ENCODE measurements at places on chromosomes 5 and 9.

DNA sequence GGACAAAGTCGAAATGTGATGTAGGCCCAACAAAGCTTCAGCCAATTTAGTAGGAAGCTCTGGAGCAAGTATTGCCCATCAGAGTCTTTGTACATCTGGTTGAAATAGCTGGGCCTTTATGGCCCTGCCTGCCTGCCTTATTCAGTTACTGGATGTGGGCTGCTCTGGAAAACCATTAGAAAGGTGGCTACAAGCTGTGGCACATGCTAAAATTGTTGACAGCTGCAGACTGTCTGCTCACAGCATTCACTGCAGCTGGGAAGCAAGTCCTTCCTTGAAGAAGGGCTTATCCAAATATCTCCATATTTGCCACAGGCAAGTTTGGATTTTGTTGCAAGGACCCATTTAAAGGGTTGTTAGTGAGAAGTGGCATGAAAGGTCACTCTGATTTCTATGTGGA is 24.4 kb downstream of the SMIM15 start:
- no peak for DNase-seq

- DNase-seq = no peak
These were observed 164.2 kb downstream of the ZDHHC21 start for GRCh38 chr9:14529054-14529453.

- no peak for DNase-seq
These were observed 9.7 kb upstream of the PSMD5 start for GRCh38 chr9:120852240-120853010.

DNA sequence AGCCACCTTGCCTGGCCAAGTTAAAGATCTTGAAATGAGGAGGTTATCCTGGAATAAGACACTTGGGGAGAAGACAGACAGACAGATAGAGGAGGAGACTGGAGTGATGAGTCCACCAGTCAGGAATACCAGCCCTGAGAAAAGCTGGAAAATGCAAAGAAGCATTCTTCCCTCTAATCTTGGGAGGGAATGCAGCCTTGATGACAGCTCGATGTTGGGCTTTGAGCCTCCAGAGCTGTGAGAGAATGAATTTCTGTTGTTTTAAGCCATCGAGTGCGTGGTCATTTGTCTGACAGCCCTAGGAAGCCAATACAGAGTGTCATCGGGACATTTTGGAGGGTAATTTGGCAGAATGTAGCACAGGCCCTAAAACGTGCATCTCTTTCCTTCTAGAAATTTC is 199.1 kb upstream of the IER5L start:
- DNase-seq = no peak

GRCh38 chr5:37984300-37984699 is 144.5 kb upstream of the GDNF start:
- DNase-seq = no peak

DNA sequence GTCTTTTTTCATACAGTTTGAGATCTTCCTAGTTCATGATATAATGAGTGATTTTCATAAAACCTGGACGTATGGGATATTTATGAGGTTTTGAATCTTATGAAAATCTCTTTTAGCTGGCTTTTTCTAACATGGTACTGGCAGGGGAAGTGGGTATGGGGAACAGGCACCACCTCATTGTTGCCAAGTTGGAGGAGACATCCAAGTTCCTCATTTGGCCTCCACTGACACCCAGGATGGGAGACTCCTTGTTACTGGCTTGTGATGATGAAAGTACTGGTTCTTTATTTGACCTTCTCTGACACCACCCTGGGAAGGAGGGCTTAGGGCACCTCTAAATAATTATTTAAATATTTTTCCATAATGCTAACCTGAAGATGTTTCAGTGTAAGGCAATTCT is 4.0 kb upstream of the TNPO1 start:
- DNase-seq = no peak

GRCh38 chr5:152142840-152143469 is 218.3 kb upstream of the GLRA1 start:
- DNase-seq = peak; percentile 74

DNA sequence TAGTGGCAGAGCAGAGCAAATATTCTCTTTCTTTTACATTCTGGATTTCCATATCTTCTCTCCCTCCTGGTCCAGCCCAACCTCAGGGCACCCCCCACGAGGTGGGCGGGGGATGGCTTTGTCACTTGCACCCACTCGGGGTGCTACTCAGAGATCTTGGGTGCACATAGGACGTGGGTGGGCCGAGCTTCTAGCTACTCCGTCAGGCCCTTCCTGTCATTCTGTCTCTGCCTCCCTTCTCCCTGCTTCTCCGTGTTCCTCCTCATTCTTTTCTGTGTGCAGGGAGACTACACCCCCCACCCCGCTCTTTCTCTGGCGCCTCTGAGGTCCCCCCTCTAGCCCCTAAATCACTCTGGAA is 19.5 kb downstream of the PCDHGC5 start:
- DNase-seq = no peak

DNA sequence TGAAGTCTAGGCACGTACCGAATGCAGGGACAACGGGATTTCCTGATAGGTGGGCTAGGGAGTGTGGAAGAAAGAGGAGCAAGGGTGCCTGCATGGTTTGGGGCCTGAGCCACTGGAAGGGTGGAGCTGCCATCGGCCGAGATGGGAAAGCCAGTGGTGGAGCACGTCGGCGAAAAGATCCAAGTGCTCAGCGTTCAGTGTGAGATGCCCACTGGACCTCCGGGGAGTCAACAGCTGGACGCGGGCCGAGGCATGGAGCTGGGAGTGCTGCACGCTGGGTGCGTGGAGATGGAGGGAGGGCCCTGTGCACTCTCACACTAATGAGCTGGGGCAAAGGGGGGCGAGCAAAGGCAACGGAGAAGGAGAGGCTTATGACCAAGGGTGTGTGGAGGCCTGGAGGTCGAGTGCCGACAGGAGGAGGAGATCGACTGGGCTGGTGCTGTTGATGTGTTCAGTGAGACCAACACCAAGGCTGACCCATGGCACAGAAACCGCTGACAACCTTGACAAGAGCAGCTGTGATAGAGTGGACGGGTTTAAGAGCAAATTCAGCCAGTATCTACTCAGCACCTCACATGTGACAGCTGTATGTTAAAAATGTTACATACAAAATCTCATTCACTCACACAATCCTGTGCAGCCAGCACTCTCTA is 85.7 kb downstream of the STK10 start:
- DNase-seq = no peak

GRCh38 chr5:1115123-1115815 is 3.4 kb upstream of the SLC12A7 start:
- no peak for DNase-seq

- no peak for DNase-seq
These were observed 10.6 kb upstream of the HMCN2 start for GRCh38 chr9:130254747-130255630.

- no peak for DNase-seq
These were observed 614 bp upstream of the LCN6 start for GRCh38 chr9:136748666-136749611.

- peak; percentile 10 for DNase-seq
These were observed 208.9 kb downstream of the HSPA4 start for GRCh38 chr5:133260715-133261114.

GRCh38 chr5:757346-757930 is 27.1 kb downstream of the ZDHHC11B start:
- DNase-seq = no peak

DNA sequence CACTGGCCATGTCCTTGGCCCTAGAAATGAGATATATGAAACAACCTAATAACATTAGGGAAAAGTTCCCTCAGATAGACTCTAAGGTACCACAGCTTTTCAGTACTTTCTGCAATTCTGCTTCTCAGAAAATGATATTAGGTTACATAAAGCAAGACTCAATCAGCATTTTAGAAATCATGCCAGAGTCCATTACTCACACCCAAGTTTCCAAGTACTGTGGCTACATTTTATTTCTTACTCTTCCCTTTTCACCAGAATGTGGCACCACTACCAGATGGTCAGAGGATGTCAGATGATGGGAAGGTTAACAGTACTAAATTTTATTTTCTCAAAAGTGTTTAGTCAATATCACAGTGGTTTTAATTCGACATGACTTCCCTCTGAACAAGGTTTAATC is 217.2 kb downstream of the MLLT3 start:
- no peak for DNase-seq

DNA sequence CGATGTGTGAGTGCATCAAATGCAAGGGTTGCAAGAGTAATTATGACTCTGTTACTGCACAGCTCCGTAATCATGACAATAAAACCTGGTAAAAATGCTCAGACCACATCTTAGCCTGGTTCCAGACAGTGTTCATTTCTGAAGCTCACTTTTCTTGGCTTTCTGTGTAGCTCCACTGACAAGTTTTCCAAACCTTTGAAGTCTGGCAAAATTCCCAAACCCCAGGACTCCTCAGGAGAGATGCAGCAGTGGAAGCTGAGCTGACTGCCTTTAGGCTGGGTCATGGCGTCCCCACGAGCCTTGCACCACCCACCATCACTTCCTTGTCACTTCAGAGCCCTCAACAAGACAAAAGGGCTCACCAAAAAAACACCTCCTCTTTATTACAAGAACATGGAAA is 131.6 kb upstream of the TAS2R1 start:
- DNase-seq = no peak

GRCh38 chr9:77710316-77710715 is 62.2 kb upstream of the GNA14 start:
- no peak for DNase-seq

GRCh38 chr5:133758641-133759040 is 146.3 kb upstream of the FSTL4 start:
- DNase-seq = peak; percentile 5

- DNase-seq = no peak
These were observed 61.5 kb downstream of the GNA14 start for GRCh38 chr9:77586591-77586990.
